Left hindlimb (tissue), 1 donor: ENCODE measurements at places on chromosomes 4 and X.

DNA sequence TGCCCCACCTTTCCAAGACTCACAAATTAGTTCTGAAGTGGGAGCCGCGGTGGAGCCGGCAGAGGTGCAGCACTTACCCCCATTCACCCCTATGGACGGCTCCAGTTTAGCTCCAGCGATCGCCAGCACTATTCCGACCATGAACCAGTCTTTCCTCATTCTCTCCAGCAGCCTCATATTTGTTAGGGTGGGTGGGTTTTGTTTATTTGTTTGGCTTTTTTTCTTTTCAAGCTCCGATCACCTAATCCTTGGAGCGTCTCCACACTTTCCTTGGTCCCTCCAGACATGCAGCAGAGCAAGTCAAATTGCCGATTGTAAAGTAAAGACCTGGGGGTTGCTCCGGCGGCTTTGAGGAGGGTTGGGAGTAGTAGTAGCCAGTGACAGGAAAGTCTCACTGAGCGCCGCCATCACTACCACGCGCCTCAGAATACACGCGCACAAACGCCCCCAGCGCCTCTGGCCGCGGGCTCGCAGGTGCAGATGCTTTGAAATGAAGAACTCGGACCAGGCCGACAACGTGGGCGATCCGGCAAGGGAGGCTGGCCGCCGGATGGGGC is at the start of gene SLC10A7:
Gene SLC10A7, minus strand, starts transcription at position 400 of the 557 bp plus-strand sequence. Its CDS starts 223 bp downstream, at position 177.
- peak; percentile 84 for DNase-seq

- DNase-seq = peak; percentile 11
Measured at GRCh38 chr4:8905226-8905772, 33.7 kb upstream of the HMX1 start.

DNA sequence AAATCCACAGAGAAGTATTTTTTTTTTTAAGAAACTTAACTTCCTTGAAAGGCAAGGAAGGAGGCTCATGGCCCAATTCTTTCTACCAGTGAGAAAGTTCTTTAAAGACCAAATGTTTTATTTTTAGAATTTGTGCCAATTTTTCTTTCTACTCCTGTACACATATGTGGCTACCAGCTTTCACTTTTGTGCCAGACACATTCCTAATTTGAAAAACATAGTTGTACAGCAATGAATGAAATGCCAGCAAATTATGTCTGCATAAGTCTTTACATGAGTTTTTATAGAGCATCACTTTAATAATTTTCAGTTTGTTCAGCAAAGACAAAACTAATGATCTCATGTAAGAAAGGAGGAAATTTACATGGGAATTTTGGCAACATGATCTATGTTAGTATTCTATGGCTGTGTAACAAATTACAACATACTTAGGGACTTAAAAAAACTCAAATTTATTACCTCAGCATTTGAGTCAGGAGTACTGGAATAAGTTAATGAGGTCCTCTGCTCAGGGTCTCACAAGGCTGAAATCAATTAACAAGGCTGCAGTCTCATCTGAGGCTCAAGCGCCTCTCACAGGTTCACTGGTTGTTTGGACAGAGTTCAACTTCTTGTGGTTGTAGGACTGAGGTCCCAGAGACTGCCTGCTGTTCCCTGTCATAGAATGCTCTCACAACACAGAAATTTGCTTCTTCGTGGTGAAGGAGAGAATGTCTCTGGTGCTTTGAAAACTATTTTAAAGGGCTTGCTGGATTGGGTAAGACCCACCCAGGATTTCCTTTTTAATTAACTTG is 678.2 kb upstream of the FAM241A start:
- no peak for DNase-seq

- no peak for DNase-seq
Measured at GRCh38 chrX:24485976-24486680, 21.0 kb downstream of the PDK3 start.
